Pancreas (tissue), 10 donors: ENCODE measurements at places on chromosomes 6 and 20. TPM values are rescaled to one million over a fixed set of nuclear protein-coding genes. Genes with fewer than 3 reads are reported as not detected.
A peak's percentile ranks its signal among the peaks of the same experiment; 100 is the strongest.

DNA sequence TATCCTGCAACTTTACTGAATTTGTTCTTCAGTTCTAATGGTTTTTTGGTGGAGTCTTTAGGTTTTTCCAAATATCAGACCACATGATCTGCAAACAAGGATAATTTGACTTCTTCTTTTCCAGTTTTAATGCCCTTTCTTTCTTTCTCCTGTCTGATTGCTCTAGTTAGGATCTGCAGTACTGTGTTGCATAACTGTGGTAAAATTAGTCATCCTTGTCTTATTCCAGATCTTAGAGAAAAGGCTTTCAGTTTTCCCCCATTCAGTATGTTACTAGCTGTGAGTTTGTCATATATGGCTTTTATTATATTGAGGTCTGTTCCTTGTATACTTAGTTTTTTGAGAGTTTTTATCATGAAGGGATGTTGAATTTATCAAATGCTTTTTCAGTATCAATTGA lies 4.3 kb downstream of the MICA start:
- H3K27me3 ChIP-seq: no peaks in the 10 kb centered on the region
- H3K4me1 ChIP-seq: peaks cover 6% of the 10 kb centered on the region
- H3K36me3 ChIP-seq: no peaks in the 10 kb centered on the region
- no peak for DNase-seq

DNA sequence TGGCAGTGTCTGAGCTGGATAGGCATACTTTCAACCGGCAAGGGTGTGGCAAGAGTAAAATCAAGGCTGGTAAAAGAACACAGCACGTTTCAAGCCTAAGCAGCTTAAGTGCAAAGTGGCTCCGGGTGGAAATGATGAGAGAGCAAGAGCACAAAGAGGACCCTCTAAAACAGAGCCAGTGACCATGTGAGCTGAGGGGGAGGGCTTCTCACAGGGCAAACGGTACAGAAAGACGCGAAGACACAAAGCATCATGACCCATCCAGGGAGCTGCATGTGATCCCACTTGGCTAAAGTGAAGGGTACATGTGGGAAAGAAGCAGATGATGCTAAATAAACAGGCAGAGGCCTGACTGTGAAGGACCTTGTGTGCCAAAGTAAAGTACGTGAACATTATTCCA lies 25.7 kb downstream of the FKBP5 start:
- H3K36me3 ChIP-seq: no peaks in the 10 kb centered on the region
- no peak for DNase-seq
- no peaks in the 10 kb centered on the region for H3K27me3 ChIP-seq
- H3K27ac ChIP-seq: peak overlapping the region; percentile 73

DNA sequence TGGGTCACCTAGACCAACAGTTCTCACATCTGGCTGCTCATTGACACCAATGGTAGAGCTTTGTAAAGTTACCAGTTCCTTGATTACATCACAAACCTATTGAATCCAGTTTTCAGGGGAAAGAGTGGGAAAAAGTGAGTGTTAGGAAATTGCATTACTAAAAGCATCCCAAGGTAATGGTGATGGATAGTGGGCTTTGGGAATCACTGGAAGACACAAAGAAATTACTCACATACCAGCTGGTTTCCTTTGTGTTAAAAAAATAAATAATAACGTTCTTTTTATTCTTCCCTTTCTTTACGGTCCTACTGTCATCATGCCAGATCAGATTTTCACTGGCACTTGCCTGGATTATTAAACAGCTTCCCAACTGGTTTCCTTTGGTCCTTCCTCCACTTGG lies 370.7 kb downstream of the RFPL4B start:
- no peak overlapping the region for H3K4me3 ChIP-seq
- no peaks in the 10 kb centered on the region for H3K4me1 ChIP-seq
- no peak for DNase-seq
- no peaks in the 10 kb centered on the region for H3K36me3 ChIP-seq

GRCh38 chr20:36647196-36648121 lies 1.5 kb upstream of the SLA2 start:
- H3K4me3 ChIP-seq: no peak overlapping the region
- no peak for DNase-seq
- no peaks in the 10 kb centered on the region for H3K27me3 ChIP-seq
- no peaks in the 10 kb centered on the region for H3K4me1 ChIP-seq
- H3K36me3 ChIP-seq: no peaks in the 10 kb centered on the region

GRCh38 chr6:122798099-122798641 lies 9.1 kb downstream of the SMPDL3A start:
- peak overlapping the region; percentile 58 for H3K27ac ChIP-seq
- no peaks in the 10 kb centered on the region for H3K27me3 ChIP-seq
- no peak overlapping the region for H3K4me3 ChIP-seq
- no peaks in the 10 kb centered on the region for H3K36me3 ChIP-seq
- peak; percentile 90 for DNase-seq

- H3K36me3 ChIP-seq: no peaks in the 10 kb centered on the region
- H3K27me3 ChIP-seq: no peaks in the 10 kb centered on the region
- no peak overlapping the region for H3K4me3 ChIP-seq
- H3K27ac ChIP-seq: no peak overlapping the region
- no peaks in the 10 kb centered on the region for H3K4me1 ChIP-seq
- DNase-seq: no peak
These were observed 29.2 kb downstream of the SYNDIG1 start for GRCh38 chr20:24498641-24499040.

The IPCEF1 gene
- total RNA-seq: 3.2 TPM

The MRPS26 gene
- 20.9 TPM for total RNA-seq
